ENCODE measurements at places on chromosomes 3 and 15.
A peak's percentile ranks its signal among the peaks of the same experiment; 100 is the strongest.

DNA sequence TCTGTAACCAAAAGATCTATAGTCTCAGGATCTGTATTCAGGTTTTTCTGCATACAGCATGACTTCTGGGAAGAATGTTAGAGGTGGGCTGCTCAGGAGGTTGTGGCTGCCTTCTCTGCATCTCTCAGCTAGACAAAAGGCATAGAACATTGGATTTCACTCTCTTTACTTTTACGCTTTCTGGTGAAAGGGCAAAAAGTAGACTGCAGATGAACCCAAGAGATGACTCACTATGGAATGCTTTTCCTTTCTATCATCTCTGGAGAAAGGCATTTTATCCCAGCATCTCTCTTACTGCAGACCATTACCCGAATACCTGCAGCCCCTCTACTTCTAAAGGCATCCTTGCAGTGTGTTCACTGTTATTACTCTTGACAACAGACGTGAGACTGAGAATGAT lies 222.2 kb downstream of the WNT5A start:
- DNase-seq, result no peak

- DNase-seq, result peak; percentile 34
Measured at GRCh38 chr3:156535162-156535627, 19.7 kb downstream of the SSR3 start.

DNA sequence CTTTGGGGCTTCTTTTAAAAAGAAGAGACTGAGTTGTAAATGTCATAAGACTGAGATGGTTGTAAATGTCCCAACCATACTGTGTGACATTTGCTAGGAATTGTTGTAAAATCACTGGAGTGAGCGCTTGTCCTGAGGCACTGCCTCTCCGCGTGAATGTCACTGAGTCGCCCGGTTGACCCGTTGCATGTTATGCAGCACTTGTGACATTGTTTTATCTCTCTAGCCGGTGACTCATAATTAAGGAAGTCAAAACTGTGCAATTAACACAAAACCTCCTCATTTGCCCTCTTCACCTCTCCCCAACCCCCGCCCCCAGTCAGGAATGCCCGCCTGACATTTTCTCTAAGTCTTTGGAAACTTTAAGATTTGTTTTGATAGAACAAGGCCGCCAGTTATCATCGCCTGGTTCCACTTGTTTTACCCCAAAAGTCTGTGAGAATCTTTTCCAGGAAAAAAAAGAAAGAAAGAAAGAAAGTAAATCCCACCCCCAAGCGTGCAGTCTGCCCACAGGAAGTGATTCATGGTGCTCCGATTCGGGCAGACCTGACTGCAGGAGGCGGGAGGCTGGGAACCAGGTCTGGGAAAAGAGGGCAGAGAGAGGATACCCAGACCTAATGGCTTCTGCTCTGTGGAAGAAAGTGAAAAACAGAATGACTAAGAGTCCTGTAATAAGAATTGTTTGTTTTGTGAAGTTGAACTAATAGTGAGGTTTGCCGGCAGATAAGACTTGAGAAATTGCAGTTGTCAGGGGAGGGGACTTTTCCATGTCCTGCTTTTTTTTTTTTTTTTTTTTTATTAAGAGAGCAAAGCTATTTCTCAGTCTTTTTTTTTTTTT lies 84.8 kb downstream of the SMAD3 start:
- no peak for DNase-seq

- no peak for DNase-seq
Measured at GRCh38 chr3:182414586-182414985, 378.7 kb upstream of the ATP11B start.

DNA sequence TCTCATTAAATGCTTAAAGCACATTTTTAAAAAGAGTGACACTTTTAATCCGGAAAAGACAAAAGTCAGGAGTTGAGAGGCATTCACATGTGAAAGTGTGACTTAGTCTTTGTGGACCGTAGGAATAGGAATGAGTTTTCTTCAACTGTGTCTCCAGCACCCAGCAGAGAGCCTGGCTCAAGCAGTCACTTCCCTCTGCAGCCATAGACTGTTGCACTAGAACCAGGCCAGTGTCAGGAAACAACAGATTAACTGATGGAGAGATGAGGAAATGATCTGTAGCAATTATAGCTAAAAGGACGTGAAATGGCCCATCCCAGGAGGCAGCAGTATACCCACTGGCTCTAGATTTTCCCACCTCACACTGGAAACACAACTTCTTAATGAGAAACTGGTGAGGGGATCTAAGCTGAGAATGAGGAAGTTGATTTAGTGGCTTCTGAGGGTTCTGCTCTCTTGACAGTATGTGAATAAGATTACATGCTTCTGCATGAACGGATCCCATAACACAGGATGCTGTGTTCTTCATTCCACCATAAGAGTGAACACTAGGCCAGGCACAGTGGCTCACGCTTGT lies 19.8 kb downstream of the CFAP92 start:
- no peak for DNase-seq

DNA sequence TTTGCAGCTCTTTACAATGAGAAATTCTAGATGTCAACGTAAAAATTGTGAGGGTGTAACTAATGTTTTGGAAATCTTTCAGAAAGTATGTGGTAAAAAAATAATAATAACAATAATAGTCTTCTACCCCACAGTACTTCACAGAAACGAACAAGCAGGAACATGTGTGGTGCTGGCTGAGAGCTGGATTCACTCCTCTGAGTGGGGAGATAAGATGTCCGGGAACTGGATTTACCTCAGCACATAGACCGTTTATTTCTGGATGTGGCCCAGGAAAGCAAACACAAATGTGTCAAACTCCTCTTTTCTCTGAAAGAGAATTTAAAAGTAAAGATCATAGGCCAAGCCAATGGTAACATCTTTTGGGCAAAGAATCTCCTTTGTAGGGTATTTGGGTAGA lies 103.4 kb downstream of the SLC49A4 start:
- no peak for DNase-seq

GRCh38 chr3:119225121-119225520 lies 15.6 kb downstream of the B4GALT4 start:
- no peak for DNase-seq

DNA sequence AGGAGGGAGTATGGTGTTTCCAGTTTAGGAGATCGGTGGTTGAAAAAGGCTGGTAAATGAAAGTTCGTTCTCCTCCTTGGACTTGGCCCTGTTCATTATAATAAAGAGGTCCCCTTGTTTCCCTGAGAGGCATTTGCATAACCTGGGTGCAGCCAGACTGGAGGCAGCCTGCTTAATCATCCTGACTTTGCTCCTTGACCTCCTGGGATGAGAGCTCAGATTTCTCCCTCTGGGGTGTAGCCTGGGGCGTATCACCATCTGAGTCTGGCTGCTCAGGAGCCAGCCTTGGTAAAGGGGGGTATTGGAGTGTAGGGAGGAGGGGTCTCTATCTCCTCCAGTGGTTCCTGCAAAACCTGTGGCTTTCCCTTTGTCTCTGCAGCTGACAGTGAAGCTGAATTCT lies 21.3 kb upstream of the ACAD9 start:
- DNase-seq, result no peak

DNA sequence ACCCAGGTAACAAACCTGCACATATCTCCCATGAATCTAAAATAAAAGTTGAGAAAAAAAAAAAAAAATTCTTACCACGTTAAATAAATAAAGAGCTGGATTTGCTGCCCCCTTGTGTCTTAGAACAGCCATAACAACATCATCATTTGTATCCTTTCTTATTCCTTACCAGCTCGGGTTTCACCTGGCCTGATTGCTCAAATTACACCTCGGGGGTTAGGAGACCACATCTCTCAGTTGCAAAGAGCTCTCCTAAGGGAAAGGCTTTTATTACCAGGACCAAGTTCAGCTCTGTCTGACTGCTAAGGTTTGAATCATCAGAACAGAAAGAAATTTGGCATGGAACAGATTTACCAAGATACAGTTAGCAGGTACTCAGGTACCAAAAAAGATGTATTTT lies 25.8 kb upstream of the RPL39L start:
- DNase-seq, result peak; percentile 53

DNA sequence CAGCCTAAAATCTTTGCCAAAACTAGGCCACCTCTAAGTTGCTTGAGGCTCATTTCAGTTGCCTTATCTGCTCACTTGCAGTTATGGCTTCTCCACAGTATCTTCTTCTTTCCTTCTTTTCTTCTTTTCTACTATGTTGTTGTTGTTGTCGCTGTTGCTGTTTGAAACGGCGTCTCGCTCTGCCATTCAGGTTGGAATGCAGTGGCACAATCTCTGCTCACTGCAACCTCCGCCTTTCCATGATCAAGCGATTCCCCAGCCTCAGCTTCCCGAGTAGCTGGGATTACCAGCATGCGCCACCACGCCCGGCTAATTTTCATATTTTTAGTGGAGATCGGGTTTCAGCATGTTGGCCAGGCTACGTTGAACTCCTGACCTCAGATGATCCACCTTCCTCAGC lies 210.8 kb upstream of the NR2F2 start:
- no peak for DNase-seq

DNA sequence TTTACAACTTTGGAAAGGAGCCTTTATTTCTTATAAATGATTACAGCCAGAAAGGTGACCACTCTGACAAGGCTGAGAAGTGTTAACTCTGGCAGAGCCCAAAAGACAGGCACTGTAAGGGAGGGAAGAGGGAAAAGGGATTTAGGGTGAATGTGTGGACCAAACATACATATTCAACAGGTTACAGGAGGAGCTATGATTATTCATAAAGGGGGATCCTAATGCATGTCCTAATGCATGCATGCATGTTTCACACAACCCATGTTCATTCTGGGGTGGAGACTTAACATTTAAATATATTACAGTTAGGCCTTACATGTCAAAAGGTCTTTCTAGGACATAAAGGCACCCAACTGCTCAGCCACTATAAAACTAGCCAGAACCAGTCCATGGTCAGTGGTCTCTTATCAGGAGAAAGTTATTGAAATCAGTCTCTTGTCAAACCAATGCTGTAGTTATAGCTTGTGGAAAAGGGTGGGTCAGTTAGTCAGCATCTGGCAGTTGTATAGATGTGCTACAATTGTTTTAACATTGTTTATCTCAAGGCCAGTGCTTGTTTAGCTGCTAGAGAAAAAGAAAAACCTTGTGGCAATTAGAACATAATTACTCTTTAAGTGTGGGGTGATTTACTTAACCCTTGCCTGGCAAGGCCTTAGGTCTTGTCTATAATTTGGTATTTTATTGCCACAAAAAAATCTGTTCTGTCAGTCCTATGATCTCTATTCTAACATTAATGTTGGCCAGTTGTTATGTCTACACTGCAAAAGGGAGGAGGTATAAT lies 77.5 kb downstream of the RAD18 start:
- peak; percentile 8 for DNase-seq

DNA sequence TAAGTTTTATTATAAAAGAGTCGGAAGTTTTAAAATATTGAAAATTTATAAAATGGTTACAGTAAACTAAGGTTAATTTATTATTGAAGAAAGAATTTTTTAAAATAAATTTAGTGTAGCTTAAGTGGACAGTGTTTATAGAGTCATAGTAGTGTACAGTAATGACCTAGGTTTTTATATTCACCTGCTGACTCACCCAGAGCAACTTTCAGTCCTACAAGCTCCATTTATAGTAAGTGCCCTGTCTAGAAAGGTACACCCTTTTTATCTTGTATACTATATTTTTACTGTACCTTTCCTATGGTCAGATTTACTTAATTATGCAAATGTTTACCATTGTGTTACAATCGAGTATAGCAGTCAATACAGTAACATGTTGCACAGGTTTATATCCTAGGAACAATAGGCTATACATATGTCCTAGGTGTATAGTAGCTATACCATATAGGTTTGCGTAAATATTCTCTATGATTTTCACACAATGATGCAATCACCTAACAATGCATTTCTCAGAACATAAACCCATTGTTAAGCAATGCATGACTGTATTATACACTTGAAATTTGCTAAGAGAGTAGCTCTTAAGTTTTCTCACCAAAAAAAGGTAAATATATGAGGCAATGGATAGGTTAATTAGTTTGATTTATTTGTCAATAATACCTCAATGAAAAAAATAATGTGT lies 106.9 kb upstream of the CD96 start:
- DNase-seq, result no peak

DNA sequence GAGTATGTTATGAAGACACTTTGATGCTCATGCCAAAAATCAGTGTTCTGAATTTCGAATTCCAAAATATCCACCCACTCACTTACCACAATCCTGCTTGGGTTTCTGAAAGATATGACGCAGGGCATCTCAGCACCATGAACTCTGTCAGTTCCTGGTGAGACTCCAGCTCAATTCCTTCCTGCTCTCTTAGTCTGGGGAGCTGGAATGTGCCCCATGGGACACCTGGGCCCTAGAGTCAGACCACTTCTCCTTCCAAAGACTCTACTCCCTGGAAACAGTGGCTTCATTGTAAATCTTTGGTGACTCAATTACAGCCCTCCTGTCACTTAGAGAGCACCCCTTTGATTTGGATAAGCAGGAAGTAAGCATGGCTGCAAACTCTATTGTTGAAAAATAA lies 50.5 kb downstream of the CD86 start:
- DNase-seq, result no peak

- DNase-seq, result no peak
Measured at GRCh38 chr3:12454816-12455121, 29.5 kb upstream of the TSEN2 start.

DNA sequence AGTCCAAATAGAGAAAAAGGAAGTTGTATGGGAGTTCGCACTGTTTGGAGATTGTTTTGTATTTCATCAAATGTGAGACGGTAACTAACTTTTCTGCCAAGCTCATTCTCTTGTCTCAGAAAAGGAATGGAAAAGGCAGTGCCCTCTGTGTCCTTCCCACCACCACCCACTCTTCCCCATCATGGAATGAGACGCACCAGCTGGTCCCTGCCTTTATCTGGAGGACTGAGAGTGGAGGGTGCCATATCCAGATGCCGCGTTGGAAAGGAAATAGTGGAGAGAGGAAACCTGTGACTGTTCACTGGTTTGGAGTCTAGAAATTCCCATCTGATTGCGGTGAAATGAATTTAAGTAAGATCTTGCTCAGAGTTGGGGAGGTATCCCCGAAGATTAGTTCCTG lies 3.7 kb upstream of the CCK start:
- no peak for DNase-seq

GRCh38 chr3:71031914-71032521 lies 551.5 kb downstream of the FOXP1 start:
- DNase-seq, result no peak

DNA sequence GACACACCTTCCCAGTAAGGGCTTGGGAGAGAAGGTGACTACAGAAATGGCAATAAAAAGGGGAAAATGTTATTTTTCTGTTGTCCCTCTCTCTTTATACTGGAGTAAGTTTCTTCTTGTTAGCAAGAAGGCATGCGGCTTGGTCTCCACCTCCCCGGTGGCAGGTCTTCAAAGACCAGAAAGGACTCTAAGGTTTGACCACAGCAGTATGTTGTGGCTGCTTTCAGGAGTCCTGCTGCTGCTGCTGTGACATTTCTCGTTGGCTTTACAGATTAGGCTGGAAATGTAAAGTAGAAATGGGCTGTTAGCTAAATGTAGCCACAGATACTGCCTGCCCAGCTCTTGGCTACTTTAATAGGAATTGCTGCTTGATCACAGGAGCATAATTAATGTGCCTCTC lies 175.8 kb upstream of the ZBTB20 start:
- no peak for DNase-seq

GRCh38 chr3:52439426-52440248 lies 5.3 kb downstream of the SEMA3G start:
- DNase-seq, result no peak

Data from erythroblast (primary cell).